Naive thymus-derived CD4-positive, alpha-beta T cell (primary cell): ENCODE measurements at places on chromosomes 3 and 15.

DNA sequence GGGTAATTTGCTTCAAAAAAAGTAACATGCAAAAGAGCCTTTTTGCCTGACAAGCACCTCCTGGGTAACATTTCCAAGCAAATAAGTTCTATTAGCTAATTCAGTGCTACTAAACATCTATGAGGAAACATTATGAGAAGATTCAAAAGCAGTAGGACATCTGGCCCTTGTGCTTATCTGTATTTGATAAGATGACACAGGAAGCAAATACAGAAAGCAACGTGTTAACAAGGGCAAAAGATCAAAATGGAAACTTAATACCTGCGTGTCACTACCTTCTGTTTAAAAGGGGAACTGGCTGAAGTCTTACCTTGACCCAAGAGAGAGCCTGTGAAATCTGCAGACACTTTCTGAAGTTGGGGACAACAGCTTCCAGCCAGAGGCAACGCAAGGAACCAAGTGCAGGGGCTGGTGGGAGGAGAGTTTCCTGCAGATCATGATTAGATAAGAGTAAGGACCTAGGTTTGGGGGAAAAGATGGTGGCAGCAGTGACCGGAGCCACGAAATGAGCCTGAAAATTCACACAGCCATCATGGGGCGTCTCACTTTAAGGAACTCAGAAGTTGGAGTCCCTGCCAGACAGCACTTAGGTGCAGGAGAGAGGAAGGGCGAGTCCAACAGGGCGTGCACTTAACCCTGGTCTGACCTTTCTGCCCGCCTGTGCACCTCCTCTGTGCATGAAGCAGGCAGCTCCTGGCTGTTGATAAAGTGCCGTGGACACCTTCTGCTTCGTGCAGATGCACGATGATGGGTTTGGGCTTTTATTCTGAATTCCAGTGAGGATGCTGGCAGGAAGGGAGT, 153.6 kb upstream of the BHLHE40 start:
- H3K27me3 ChIP-seq: no peaks in the 10 kb centered on the region
- peaks cover 90% of the 10 kb centered on the region for H3K4me1 ChIP-seq
- H3K36me3 ChIP-seq: no peaks in the 10 kb centered on the region

GRCh38 chr3:173893066-173893465, 495.5 kb downstream of the NLGN1 start:
- no peak overlapping the region for H3K27ac ChIP-seq
- no peak overlapping the region for H3K4me3 ChIP-seq
- H3K36me3 ChIP-seq: no peaks in the 10 kb centered on the region
- H3K4me1 ChIP-seq: no peaks in the 10 kb centered on the region

DNA sequence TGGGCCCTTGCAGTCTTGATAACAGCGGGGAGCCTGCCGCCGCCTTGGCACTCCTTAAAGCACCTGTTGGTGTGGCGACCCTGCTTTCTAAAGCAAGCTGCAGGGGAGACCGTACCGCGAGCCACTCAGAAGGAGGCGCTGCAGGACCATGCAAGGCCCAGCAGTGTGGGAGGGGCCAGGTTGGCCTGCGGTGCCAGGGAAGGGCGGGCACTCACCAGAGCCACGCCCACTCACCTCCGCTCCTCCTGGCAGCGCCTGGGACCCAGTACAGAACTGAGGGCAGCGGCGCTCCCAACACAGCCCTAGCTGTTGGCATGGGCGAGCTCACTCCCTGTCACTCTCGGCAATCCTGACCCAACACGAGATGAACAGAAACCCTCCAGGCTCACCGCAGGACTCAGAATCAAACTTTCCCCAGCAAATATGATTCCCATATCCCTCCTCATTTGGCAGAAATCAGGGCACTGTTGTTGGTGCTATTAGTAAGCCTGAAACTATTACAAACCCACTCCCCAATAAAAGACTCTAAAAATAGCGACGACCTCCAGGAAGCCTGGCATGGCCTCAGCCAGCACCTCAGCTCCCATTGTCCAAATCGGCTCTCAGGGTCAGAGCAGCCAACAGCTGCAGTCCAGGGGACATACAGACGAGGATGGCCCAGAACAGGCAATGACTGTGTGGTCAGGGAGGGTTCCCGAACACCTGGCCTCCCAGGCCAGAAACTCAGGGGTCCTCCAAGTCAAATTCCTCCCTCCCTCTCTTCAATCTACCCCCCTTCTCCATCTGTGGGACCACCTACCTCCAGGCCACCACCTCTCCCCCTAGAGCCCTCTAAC, 77.2 kb downstream of the TBC1D2B start:
- H3K27me3 ChIP-seq: no peaks in the 10 kb centered on the region
- no peaks in the 10 kb centered on the region for H3K4me1 ChIP-seq
- H3K36me3 ChIP-seq: peaks cover 15% of the 10 kb centered on the region

- H3K36me3 ChIP-seq: no peaks in the 10 kb centered on the region
- H3K27me3 ChIP-seq: no peaks in the 10 kb centered on the region
- no peak overlapping the region for H3K4me3 ChIP-seq
- no peak overlapping the region for H3K27ac ChIP-seq
- H3K4me1 ChIP-seq: no peaks in the 10 kb centered on the region
These were observed 10.2 kb upstream of the CCDC33 start for GRCh38 chr15:74225928-74226327.

DNA sequence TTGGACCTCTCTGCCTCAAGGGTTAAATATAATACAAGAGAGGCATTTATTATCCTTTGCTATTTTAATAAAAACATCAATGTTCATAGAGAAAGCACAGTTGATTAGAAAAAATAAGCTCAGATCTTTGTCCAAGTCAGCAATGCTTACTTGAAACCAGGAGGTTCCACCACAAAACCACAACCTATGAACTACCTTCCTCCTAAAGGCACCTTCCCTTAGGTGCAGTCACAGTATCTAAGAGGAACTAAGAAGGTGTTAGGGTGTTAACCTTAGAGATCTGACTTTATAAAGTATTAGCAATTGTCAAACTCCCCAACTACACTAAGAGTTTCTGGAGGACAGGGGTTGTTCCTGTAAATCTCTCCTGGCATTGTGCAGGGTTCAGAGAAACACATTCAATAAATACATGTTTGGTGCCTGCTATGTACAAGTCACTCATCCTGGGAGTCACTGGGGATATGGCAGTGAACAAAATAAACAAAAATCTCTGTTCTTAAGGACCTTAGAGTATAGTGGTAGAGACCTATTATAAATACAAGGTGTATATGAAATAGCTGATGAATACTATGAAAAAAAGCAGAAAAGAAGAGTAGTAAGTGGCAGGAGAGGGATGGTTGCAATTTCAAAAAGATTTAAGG, 208.6 kb downstream of the NFKBIZ start:
- H3K4me3 ChIP-seq: peak overlapping the region; percentile 5
- DNase-seq: peak; percentile 72
- no peaks in the 10 kb centered on the region for H3K27me3 ChIP-seq
- H3K27ac ChIP-seq: peak overlapping the region; percentile 44
- H3K36me3 ChIP-seq: no peaks in the 10 kb centered on the region

DNA sequence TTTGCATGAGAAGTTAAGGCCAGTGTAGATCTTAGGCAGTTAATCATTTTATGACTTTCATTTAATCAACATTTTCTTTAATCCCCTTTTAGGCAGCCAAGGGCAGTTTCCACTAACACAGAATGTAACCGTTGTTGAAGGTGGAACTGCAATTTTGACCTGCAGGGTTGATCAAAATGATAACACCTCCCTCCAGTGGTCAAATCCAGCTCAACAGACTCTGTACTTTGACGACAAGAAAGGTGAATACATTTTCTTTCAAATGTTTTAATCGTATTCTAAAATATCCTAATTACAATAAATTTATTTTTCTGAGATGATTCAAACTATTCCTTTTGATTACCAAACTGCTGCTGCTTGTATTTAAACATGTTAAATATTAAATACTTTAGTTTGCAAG, 843.2 kb downstream of the CADM2 start:
- H3K27me3 ChIP-seq: no peaks in the 10 kb centered on the region
- H3K27ac ChIP-seq: no peak overlapping the region
- no peak for DNase-seq
- no peak overlapping the region for H3K4me3 ChIP-seq

DNA sequence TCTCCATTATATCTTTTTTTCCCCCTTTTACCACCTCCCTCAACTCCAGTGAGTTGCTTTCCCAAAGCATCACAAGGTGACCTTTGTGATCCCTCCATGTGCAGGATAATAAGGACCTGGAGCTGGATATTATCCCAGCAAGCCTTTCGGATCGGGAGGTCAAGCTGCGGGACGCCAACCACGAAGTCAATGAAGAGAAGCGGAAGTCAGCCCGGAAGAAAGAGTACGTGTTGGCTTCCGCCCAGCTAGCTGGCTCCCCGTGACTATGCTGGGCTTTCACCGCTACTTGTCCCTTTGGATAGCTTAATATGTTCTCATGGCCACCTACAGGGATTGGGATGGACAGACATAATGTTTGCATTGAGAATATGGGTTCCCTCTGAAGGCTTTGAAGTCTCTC, 273.7 kb upstream of the UMPS start:
- no peaks in the 10 kb centered on the region for H3K4me1 ChIP-seq
- no peak for DNase-seq
- H3K4me3 ChIP-seq: no peak overlapping the region
- no peaks in the 10 kb centered on the region for H3K27me3 ChIP-seq
- no peaks in the 10 kb centered on the region for H3K36me3 ChIP-seq

DNA sequence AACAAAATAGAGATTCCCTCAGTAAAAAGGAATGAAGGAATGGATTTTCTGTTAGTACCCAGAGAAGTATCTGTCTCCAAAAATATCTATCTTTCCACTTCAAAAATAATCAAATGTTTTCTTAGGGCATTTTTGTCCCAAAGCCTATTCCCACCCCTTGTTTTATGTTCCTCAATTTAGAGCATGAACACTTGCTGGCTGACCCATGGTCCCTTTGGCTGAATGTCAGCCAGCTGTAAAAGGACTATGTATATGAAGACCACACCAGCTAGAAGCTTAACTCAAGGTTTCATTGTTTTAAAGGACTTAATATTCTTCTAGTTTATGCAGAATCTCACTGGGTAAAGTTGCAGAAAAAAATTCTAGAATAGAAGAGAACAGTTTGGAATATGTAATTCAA, 931.2 kb downstream of the MCTP2 start:
- H3K4me3 ChIP-seq: no peak overlapping the region
- no peaks in the 10 kb centered on the region for H3K27me3 ChIP-seq
- no peak overlapping the region for H3K27ac ChIP-seq
- DNase-seq: no peak
- no peaks in the 10 kb centered on the region for H3K4me1 ChIP-seq
- no peaks in the 10 kb centered on the region for H3K36me3 ChIP-seq

DNA sequence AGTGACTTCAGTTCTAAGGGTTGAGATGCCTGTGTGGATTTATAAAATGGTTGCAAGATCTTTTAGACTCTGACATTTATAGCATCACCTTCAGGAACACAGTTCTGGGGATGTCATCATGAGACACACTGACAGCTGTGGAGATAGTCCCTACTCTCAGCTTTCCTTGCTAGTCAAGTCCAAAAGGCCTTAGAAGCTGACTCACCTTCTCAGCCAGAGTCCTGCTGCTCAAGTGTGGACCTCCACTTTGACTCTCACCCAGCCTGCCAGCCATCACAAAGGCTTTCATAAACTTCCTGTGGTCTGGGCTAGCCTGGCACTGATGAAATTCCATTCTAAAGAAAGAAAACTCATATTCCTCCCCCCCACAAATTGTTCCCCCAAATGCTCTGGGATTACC, 44.8 kb downstream of the TMEM39A start:
- peaks cover 13% of the 10 kb centered on the region for H3K36me3 ChIP-seq
- DNase-seq: no peak
- no peaks in the 10 kb centered on the region for H3K4me1 ChIP-seq
- no peak overlapping the region for H3K4me3 ChIP-seq

DNA sequence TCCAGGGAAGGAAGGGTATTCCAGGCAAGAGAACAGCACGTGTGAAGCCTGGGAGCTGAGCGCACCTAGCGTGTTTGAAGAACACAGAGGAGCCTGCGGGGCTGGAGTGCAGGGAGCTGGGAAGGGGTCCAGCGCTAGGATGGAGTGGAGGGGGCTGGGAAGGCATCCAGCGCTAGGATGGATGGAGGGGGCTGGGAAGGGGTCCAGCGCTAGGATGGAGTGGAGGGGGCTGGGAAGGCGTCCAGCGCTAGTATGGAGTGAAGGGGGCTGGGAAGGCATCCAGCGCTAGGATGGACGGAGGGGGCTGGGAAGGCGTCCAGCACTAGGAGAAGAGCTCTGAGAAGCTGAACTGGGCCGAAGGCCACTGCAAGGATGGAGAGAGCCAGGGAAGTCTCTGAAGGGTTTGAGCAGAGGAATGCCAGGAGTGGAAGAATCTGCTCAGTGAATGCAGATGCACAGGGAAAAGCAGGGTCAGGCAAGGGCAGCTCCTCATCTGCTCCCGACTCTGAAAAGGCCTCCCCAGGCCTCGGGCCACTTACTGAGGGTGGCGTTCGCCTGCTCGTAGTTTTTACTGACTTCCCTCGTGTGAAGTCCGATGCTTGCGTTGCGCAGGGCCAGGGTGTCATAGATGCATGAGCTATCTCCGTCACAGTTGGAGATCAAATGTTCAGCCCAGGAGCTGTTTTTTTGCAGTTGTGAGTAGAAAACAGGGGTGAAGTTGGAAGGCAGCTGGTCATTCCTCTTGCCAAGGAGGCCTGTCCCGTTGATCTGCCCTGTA, 39.8 kb downstream of the MUC20 start:
- no peaks in the 10 kb centered on the region for H3K36me3 ChIP-seq
- peaks cover 7% of the 10 kb centered on the region for H3K4me1 ChIP-seq
- no peak overlapping the region for H3K27ac ChIP-seq
- no peak overlapping the region for H3K4me3 ChIP-seq

GRCh38 chr15:70508561-70509281, 254.6 kb downstream of the UACA start:
- H3K4me1 ChIP-seq: peaks cover 18% of the 10 kb centered on the region
- H3K4me3 ChIP-seq: no peak overlapping the region
- H3K36me3 ChIP-seq: no peaks in the 10 kb centered on the region
- no peak for DNase-seq

DNA sequence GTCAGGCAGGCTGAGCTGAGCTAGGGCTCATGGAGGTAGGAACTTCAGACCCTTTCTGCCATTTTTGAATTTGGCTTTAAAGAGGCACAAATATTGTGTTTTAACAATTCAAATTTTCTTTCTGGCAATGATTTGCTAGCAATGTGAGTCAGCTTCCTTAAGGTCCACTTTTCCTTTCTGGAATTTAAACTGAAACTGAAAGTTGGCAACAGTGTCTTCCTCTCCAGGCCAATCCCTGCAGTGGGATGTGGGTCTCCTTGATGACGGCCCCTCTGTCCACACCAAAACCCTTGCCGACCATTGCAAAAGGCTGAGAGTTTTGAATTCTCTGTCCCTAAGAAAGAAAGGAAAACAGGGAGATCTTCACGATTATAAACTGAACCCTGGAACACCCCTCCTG, 27.1 kb downstream of the RPSA start:
- H3K36me3 ChIP-seq: no peaks in the 10 kb centered on the region
- H3K4me3 ChIP-seq: no peak overlapping the region
- no peak for DNase-seq
- H3K4me1 ChIP-seq: no peaks in the 10 kb centered on the region
- no peaks in the 10 kb centered on the region for H3K27me3 ChIP-seq
